ENCODE measurements at places on chromosomes 11 and 22.
A peak's percentile ranks its signal among the peaks of the same experiment; 100 is the strongest.

GRCh38 chr11:83609191-83609590, 323.0 kb upstream of the CCDC90B start:
- DNase-seq = no peak

DNA sequence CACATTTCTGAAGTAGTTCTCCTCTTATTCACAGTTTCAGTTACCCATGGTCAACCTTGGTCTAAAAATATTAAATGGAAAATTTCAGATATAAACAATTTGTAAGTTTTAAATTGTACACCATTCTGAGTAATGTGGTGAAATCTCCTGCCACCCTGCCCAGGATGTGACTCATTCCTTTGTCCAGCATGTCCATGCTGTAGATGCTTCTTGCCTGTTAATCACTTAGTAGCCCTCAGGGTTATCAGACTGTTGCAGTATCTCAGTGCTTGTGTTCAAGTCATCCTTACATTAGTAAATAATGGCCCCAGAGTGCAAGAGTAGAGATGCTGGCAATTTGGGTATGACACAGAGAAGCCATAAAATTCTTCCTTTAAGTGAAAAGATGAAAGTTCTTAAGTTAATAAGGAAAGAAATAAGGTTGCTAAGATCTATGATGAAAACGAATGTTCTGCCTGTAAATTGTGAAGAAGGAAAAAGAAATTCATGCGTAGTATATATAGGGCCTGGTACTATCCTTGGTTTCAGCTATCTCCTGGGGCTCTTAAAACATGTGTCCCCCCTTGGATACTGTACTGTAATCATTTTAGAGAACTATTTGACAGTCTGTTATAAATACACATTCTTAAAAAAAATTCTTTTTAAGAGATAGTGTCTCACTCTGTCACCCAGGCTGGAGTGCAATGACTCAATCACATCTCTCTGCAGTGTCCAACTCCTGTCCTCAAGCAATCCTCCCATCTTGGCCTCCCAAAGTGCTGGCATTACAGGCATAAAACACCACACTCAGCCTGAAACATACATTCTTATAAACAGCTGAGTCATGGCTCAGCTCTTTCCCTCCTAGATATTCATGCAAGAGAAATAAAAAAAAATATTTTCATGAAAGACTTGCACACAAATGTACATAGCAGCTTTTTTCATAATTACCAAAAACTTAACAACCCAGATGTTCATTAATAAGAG, 31.3 kb downstream of the MTNR1B start:
- DNase-seq = no peak

DNA sequence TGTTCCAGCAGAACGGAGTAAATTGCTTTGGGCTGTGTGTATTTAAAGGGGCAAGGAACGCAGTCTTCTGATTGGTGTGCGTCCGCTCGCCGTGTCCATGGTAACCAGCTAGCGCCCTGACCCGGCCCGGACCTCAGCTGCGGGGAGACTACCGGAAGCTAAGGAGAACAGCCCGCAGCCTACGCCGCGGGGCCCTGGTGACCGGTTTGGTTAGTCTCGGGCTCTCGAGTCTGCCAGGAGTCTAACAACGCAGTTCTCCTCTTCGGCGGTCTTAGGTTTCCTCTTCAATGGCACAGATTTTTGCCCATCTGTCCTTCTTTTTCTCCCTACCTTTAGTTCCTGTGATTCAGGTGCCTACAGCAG, 3.5 kb upstream of the OR56A3 start:
- DNase-seq = no peak

- DNase-seq = peak; percentile 42
Observed at GRCh38 chr11:78646564-78647185, 72.0 kb upstream of the NARS2 start.

DNA sequence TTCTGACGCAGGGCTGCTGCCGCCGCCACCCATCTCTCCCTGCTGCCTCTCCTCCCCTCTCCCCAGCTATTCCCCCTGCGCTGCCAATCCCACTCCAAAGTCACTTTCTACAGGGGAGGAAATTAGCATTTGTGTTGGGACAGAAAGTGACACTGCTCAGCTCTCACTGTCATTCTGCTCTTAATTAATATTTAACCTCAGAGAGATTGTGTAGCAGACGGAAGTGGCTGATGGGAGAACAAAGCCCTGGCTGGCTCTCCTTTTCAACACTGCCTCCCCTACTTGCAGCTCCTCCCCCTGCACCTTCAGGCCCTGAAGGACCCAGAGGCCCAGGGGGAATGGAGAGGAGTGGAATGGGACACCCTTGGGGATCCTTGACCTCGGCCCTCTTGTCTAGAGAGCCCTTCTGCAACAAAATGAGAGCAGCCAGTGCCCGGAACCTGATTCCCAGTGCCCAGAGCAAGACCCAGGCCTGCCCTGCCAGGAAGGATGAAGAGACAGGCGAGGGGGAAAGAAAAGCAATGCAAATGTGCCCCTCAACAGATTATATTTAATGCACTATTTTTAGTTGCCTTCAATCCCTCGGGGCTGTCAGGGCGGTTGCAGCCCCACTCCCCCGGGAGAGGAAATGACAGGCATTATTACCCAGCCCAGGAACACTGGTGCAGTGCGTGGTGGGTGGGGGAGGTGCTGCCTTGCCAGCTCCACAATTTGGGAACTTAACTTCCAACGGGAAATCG, 14.6 kb upstream of the NRGN start:
- no peak for DNase-seq

DNA sequence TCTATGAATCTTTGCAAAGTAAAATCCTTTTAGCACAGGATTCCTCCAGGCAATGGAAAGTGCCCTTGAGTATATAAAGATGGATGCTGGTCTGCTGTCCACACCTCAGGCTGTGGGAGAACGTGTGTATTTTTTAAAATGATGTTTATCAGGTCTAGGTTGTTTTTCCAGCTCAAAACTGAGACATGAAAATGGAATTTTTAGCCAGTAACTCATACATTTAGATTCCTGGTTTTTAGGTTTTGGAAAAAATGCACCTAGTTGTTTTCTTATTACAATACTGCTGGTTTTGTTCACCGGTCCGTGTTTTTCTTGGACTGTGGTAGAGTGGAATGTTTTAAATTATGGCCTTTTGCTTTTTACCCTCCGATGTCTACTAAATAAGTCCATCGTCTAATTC, 554.7 kb downstream of the SOX6 start:
- DNase-seq = no peak

GRCh38 chr11:73245461-73245860, 26.7 kb upstream of the P2RY6 start:
- DNase-seq = no peak
